PC-3 (cell line): ENCODE measurements at places on chromosomes 7 and 10.

GRCh38 chr7:37027104-37027503, 302.8 kb upstream of the AOAH start:
- DNase-seq = no peak

DNA sequence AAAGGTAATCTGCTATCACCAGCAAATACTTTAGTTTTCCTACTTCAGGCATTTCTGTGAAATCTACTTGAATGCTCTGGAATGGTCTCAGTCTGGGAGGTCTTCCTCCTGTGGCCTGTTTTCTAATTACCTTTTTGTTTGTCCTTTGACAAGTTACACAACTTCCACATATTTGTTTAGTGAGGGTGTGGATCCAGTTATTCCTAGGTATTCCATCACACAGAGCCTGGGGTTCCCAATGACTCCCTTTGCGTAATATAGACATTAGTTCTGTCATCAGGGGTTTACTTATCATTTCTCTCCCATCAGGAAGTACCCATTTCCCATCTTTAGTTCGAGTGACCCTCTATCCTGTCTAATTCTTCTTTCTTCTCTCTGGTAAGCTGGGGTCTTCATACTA, 28.1 kb upstream of the ELOVL3 start:
- peak; percentile 10 for DNase-seq

DNA sequence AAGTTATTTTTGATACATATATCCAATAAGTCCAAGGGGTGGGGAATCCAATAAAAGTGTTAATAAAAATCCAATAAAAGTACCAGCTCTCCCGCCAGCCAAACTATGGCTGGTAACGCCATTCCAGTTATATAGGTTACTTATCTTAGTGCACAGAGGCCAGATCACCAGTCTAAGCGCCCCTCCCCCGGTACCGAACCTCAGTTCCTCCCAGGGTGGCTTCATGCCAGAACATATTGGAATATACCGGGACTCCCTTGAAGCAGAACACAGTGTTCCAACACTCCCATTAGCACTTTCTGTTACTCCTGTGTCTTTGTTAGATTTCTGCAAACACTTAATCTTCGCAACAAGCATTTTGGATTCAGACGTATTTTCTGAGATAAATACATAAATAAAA, 7.5 kb downstream of the FBH1 start:
- no peak for DNase-seq

- DNase-seq = no peak
These were observed 122.8 kb upstream of the SHH start for GRCh38 chr7:155935005-155935557.

DNA sequence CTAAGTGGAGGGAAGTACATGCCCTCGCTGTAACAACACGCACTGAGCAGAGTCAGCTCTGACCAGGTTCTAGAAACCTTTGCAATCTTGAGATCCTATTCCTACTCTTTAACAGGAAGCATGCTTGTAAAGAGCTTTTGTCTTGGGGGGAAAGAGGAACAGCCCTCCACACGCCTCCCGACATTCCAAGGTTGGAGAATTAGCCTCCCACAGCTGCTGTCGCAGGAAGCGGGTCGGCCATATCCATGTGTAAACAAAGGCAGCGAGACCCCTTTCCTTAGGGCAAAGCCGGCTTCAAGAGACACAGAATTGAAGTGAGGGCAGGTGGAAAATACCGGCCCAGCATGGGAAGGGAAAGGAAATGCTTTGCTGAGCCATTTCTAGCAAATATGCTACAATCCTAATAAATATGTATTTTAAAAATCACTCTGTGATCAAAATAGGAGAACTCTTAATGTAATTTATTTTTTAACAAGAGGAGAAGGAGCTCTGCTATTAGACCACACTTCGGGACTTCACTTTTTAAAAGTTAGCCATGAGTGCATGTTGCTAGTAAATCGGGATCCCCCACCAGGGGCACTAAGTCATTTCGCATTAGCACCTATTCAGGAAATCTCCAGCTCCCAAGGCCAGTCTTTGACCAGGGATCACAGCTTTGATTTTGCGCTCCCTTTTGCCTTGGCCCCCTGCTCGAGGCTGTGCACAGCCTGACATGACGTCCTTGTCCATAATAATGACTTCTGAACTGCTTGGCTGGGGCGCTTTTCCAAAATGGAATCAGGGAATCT, 55.9 kb downstream of the FAM204A start:
- no peak for DNase-seq

DNA sequence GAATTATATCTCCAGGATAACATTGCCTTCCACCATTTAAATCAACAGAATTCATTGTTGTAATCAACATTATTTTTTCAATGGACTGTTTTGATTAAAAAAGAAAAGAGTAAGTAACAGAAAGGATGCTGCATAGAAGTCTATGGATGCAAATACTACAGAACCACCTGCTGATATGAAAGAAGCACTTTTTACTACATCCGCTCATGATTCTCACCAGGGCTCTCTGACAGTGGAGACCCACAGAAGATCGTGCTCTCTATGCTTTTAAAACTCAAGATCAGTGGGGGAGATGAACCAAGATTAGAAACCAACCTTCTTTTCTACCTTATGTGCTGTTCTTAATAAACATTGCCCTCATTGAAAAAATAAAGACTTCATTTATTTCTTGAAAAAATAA, 24.4 kb downstream of the RHOBTB1 start:
- no peak for DNase-seq

DNA sequence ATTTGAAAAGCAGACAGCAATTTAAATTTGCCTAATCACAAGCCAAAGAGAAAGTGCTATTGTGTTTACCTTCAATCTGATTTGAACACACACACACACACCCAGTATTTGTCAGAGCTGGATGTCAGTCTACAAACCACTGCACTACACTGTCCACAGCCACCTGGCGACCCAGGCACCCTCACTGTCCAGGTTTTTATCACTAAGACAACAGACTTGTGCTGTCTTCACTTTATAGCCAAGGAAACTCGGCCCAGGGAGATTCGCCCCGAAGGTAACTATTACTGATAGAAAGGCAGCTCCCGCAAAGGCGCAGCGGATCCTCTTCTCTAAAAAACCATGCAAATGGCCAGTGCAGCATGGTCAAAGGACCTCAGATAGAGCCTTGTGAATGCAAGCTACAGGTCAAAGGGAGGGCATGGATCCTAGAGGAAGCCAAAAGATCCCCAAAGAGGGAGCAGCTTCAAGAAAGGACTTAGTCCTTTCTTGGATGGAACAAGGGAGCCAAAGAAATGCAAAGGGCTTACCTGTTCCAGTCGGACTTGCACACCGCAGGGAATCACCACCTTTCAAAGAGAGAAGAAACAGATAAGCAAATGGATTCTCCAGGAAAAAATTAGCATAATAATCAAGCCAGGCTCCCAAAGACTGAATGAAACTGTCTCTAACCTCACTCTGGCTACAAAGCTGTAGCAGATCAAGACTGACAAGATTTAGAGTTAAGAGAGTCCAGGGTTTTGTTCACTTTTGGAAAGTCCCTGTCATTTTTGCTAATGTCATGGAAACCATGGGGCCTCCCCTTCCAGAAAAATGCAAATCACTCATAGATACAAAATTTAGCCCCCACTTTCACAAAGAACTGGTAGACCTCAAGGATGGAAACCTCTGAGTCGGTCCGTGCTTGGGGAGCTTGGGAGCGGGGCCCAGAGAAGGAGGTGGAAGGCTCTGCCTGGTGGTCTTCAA, 101.1 kb downstream of the TNS3 start:
- DNase-seq = no peak

DNA sequence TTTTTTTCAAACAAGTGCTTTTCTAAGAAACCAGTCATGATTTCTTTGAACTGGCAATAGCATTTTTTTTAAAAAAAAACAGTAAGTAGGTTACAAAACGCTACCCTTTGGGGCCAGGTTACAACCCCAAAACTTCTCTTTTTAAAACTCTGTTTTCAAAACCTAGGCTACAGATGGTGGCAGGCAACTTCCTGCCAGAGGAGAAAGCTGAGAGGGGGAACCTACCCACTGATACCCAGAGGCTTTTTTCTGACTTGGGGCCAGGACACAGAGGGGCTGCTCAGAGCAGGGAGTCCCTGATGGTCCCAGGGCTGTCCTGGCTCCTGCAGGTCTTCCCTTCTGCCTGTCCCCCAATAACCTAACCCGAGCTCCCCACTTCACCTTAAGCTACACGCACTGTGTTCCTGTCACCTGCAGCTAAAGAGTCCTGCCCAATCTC, 6.9 kb downstream of the STN1 start:
- DNase-seq = no peak

GRCh38 chr10:74084955-74085354, 65.7 kb downstream of the AP3M1 start:
- DNase-seq = no peak

GRCh38 chr10:104424719-104425118, 71.1 kb downstream of the CFAP58 start:
- no peak for DNase-seq

- peak; percentile 77 for DNase-seq
These were observed 126.1 kb upstream of the TMEM196 start for GRCh38 chr7:19899529-19899928.

GRCh38 chr7:131039836-131040235, 287.8 kb upstream of the MKLN1 start:
- no peak for DNase-seq

DNA sequence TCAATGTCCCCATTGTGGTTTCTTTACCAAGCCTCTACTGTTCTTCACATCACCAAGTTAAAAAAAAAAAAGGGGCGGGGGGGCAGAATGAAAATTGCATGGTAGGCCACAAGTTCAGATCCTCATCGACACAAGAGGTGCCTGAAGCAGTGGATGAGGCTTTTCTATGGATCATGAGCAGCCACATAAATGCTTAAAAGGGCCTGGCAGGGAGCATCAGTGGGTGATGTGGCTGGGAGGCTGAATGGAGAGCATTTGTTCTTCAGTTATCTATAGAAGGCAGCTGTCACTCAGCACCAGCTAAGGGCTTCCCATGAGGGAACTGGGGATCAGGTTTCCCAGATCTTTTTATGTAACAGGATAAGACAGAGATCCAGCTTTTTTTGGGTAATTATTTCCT, 117.9 kb downstream of the CFTR start:
- no peak for DNase-seq

DNA sequence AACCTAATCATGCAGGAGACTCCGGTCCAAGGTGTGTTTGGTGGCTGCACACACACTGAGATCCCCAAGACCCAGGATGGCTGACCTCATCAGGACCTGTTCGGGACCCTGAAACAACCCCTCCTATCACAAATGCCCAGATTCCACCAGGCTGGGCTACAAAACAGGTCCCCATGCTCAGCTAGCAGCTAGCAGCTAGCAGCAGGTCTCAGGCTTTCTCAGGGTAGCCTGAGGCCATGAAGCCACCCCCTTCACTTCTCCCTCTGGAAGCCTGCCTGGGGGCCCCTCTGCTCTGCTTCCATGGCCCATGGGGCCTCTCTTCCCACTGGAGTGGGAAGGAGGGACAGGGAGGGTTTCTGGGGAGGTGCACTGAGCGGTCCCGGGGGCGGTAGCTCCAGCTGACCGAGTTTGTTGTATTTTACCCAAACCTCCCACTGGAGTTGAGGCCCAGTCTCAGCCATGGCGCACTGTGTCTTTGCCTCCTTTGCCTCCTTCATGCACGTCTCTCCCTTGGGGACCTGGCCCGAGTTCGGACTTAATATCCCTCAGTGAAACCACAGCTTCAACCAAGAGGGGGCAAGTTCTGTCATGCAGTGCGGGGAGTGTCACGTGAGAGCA, 95.1 kb upstream of the GPR26 start:
- no peak for DNase-seq

- peak; percentile 50 for DNase-seq
These were observed 413.8 kb downstream of the KCNMA1 start for GRCh38 chr10:77223526-77224460.

DNA sequence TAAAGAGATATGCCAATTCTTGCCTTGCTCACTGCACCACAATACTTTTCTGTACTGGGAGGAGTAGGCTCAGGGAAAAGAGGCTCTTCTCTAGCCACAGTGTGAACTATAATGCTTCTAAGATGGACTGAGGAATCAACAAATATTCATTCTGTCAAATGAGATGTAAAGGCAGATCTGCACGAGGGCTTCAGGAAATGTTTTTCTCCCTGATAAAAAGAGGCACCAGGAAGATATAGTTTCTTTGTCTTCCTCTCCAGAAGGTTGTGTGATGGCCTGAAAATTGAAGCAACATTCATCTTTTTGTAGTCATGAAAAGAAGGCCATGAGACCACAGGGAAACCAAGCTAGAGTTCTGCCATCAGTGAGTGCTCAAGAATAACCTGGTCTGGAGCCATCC, 79.1 kb upstream of the NME8 start:
- DNase-seq = no peak

DNA sequence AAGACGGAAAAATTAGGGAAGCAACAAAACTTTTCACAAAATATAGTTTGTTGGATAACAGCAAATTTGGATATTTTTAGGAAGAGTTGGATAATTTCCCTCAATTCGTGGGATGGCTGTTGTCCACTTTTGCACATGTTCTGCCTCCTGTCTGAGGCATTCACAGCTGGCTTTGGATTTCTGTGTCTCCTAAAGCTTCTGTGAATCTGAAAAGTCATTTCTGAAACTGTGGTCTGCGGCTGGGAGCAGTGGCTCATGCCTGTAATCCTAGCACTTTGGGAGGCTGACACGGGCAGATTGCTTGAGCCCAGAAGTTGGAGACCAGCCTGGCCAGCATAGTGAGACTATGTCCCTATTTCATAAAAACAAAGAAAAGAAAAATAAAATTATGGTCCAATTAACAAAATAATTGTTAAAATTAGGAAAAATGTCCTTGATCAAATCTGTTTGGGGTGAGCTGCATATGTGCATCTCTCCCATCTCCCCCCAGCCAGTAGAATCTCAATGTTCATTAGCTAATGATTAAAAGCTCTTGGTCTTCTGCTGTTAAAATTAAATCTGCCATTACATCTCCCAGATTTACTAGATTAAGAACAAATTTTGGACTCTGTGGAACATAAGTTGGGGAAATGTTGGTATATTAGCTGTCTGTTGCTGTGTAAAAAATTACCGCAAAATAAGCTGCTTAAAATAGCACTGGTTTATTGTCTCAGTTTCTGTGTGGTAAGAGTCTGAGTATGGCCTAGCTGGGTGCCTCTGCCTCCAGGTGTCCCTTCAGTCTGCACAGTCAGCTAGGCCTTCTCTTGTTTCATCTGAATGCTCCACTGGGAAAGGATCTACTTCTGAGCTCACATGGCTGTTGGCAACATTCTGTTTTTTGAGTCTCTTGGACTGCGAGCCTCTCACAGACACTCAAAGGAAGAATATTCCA, 332.0 kb upstream of the FZD1 start:
- DNase-seq = no peak

DNA sequence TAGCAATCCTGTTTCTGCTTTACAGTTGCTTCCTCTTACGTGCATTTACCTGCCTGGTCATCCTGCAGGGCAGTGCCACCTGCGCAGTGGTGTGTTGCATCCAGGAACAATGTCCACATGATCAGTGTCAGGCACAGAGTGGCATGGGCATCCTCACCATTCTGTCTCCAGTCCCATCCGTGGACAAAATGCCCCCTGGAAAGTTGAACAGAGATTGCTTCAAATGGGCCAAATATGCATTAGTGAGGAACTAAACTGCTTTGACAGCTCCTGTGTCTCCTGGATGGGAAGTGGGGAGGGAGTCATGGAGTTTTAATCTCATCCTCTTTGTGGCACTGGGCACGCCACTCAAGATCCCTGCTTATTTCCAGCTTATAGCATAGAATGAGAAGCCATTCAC, 151.8 kb downstream of the DPP6 start:
- DNase-seq = no peak
